ENCODE measurements at places on chromosomes 5 and 9.

DNA sequence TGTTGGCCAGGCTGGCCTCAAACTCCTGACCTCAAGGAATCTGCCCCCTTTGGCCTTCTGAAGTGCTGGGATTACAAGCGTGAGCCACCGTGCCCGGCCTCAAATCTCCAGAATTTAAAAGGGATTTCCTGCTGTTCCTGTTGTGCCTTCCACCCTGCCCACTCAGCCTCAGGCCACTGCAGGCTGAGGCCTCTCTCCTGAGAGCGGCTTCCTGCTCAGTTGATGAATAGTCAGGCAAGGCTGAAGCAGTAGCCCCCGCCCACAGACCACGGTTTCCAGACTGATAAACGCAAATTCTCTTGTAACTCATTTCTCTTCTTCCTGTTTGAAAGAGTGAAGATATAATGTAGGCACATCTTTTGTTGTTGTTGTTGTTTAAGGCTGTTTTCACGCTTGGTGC is 127.0 kb upstream of the PLCXD3 start:
- DNase-seq = peak; percentile 21

- no peak for DNase-seq
Measured at GRCh38 chr9:20649381-20649780, 27.1 kb upstream of the MLLT3 start.

GRCh38 chr9:109286981-109287380 is 33.9 kb downstream of the EPB41L4B start:
- no peak for DNase-seq

DNA sequence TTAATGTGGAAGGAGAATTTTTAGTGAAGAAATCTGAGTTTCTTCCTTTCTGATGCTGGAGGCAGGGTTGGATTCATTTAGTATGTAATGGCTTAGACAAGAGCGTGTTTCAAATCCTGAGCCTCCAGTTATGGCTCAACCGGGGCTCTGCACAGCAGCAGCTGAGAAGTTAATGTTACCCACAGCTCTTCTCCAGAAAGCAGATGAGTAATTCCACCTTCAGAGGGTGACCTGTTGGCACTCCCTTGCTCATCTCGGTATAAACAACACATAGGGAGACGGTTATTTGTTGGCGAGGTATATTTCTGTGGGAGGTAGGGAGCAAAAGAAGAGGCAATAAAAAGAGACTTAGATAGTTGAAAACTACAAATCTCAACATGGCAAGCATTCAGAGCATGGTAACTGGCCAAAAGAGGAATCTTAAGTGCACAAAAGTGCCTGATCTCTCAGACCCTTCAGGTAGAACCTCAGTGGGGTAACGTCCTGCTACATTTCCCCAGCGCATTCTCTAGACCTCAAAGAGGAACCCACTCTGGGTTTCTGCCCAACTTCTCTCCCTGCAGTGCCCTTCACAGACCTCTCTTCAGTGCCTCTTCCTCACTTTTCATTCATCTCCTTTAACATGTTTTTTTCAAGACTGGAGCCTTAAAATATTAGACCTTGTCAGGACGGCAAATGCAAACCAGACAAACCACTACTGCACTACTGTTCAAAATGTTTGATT is 417.5 kb upstream of the ADAMTSL1 start:
- DNase-seq = no peak

DNA sequence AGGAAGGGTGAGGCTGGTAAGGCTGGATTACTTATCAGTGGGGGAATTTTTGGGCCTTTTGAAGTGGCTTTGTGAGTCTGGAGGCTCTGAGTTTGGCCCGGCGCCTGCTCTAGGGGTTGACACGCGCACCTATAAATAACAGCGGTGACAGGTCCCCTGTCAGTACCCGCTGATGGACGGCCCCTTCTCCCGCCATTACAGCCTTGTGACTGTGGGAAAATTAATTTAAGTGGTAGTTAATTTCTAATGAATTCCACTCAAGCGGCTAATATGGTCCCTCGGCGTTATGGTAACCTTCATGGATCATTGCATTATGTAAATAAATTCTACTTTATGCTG is 16.5 kb downstream of the MRPL36 start:
- no peak for DNase-seq

DNA sequence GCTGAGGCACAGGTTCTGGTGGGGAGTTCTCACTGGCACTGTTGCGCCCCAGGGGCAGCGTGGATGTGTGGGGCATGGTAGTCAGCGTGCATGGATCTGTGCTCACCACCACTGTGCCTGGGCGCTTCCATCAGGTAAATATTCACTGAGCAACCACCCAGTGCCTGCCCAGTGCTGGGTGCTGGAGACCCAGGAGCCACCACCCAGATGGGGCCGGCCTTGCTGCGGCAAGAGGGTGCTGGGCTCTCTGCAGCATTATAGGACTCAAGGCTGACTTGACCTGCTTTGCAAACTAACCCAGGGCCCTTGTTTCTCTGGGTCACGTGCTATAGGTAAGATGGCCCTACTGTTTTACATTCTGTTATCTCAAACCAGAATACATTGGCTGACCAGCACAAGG is 60.5 kb downstream of the DAP start:
- DNase-seq = no peak

- no peak for DNase-seq
Measured at GRCh38 chr5:40672425-40672824, 7.3 kb upstream of the PTGER4 start.

- DNase-seq = no peak
Measured at GRCh38 chr5:61686491-61687257, 354.6 kb downstream of the ZSWIM6 start.

GRCh38 chr9:96186591-96187011 is 115.4 kb downstream of the HSD17B3 start:
- peak; percentile 75 for DNase-seq

DNA sequence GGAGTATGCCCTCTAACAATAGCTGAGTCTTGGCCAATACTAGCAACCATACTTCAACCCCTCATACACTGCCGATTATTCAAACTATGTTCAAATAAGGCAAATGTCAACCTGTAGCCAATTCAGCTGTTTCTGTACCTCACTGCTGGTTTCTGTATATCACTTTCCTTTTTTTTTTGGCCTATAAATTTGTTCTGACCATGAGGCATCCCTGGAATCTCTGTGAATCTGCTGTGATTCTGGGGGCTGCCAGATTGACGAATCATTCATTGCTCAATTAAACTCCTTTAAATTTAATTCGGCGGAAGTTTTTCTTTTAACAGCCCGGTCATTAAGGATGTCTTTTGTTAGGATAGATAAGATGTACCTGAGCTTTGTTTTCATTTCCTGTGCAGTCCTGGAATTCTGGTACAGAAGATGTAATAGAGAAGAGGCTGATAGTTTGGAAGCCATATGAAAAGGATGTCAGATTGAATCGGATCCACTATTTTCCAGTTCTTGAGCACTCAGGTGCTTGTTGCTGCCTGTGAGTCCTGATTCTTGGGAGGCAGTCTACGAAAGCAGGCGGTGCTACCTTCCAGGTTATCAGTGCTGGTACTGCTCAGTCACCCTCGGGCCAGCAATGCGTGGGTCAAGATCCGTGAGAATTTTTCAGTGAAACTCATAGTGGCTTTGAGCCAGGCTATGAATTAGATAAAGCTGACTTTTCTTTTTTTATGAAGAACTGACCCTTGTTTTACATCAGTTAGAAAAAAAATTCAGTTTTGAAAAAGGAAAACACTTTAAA is 106.2 kb upstream of the TUT7 start:
- no peak for DNase-seq

DNA sequence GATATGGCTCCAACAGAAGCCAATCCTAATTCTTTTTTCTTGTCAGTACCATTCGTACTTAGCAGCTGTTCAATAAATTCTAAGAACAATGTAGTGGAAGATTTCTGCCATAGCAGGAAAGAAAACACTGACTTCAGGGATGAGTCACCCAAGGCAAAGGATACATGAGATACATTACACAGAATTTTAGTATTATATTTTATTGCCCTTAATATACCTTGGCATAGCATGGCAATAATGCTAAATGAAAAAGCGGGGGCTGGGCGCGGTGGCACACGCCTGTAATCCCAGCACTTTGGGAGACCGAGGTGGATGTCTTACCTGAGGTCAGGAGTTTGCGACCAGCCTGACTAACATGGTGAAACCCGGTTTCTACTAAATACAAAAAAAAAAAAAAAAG is 619.1 kb upstream of the DAB2 start:
- no peak for DNase-seq
